Left renal pelvis (tissue), 4 donors: ENCODE measurements at places on chromosomes 4 and X.

- no peak for DNase-seq
Observed at GRCh38 chr4:127777487-127777886, 4.6 kb upstream of the HSPA4L start.

- no peak for DNase-seq
Observed at GRCh38 chr4:39263895-39264294, 81.6 kb downstream of the WDR19 start.

DNA sequence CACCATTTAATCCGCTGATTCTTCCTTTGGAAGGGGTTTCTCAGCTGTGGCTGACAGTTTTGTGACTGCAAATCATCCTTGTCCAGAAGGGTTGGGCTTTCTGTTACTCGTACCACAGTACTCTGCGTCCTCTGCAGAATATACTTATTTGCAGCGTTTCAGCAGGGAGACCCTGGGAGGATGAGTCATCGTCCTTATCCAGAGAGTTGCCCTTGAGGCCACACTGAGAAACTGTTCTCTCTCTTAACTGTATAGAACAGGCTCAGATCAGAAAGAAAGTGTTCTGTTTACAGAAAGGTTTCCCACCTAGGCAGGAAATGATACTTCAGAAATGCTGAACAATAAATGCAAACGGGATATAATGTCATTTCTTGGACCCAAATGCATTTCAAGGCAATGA is 47.8 kb upstream of the DDX53 start:
- no peak for DNase-seq

- DNase-seq, result no peak
Observed at GRCh38 chr4:148737061-148737770, 295.0 kb upstream of the NR3C2 start.

DNA sequence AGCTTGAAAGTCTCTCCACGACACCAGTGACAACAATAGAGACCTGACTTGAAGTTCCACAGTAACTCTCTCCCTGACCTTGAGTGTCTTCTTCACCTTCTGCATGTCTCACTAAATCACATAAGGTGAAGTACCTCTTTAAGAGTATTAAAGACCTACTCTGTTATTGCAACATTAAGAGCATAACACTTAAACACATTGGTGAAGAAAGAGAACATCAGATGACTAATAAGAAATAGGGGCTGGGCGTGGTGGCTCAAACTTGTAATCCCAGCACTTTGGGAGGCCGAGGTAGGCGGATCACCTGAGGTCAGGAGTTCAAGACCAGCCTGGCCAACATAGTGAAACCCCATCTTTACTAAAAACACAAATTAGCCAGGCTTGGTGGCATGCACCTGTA is 33.9 kb upstream of the MAPK10 start:
- no peak for DNase-seq
